NCI-H2029 (cell line): ENCODE measurements at places on chromosomes 6 and 20.
A peak's percentile ranks its signal among the peaks of the same experiment; 100 is the strongest.

GRCh38 chr6:3195695-3196497 is 31.6 kb downstream of the TUBB2B start:
- DNase-seq, result no peak

DNA sequence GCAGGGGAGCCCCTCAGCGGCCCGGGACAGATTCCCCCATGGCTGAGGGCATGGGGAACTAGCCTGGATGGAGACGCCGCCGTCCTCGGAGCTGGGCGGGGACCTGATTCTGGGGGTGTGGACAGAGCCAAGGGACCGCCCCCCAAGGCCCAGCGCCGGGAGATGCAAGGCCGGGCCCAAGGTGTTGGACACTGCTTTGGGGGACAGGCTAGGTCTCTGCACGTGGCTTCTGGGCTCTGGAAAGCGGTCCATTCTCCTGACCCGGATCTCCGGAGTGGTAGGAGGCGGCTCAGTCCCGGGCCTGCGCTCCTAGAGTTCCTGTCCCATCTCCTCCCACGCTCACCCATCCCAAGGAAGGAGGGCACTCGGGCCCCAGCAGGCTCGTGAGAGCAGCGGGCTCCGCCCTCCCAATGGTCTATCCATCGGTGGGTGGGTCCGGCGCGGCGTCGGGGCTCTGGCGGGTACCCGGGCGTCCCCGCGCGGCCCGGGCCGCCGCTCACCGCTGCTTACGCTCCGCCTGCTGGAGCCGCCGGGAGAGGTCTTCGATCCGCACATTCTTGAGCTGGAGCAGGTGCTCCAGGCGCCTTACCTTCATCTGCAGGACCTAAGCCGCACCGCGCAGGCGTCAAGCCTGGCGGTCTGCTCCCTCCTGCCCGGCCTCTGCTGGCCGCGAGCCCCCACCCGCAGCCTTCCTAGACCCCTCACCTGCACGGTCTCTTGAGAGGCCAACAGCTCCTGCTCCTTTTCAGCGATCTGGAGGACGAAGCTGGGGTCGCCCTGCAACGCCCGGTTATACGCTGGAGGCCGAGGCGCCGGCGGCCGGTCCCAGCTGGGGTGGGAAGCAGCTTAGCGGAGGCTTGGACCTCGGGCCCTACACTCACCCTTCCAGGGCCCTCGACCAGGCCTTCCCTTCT is 3.3 kb downstream of the SPEF1 start:
- no peak for DNase-seq

GRCh38 chr20:37850724-37851355 is 52.1 kb upstream of the VSTM2L start:
- DNase-seq, result no peak

DNA sequence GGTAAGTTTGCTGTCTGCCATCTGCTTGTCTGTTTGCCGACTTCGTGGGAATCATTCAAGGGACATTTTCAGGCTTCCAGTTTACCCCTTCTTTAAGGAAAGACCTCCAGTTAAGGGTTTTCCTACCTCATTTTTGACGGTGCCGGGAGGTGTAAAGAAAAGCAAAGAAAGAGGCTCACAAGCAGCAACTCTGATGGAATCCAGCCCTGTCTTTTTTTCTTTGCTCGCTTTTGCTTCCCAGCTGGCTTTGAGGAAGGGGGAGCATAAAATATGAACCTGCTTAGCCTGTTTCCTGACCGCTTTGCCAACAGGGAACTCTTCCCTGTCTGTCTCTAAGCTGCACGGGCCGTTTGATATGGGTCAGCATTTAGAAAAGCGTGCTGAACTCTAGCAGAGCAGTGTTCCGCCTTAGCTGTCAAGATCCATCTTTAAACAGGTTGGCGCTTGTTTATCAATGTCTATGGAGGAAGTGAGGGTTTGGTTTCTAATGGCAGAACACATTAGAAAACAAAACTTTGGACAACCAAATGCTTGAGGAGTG is 13.8 kb downstream of the SYTL3 start:
- peak; percentile 59 for DNase-seq

DNA sequence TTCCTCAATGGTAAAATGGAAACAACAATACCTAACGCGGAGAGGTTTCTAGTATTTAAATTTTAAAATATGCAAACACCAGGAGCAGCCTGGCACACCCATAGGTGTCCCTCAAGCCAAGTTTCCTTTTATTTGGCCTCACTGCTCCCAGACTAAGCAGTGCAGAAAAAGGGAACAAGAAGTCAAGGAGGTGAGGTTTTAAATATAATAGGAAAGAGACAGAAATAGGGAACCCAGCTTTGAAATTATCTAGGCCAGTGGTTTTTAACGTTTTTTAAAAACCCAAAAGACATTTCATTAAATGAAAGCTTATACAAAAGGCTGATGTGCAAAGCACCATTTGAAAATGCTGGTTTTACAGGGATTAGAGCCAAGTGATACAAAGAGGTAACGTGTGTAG is 109.6 kb downstream of the SLC22A3 start:
- DNase-seq, result no peak

DNA sequence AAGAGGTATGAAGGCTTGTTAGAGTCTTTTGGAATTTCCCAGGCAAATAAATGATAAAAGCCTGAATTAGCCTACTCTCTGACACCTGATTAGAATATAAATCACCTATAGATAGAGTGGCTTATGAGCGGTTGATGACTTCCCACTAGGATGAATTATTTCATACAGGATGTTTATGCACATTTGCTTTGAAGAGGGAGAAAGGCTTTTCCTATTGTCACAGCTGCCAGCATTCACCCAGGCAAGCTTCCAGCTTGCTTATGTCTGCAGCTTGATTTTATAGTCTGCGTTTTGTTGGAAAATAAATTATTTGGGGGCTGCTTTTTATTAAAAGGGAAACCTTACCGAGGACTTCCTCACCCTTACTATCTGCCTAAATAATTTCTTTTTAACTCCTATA is 51.3 kb upstream of the EIF2S2 start:
- peak; percentile 48 for DNase-seq

DNA sequence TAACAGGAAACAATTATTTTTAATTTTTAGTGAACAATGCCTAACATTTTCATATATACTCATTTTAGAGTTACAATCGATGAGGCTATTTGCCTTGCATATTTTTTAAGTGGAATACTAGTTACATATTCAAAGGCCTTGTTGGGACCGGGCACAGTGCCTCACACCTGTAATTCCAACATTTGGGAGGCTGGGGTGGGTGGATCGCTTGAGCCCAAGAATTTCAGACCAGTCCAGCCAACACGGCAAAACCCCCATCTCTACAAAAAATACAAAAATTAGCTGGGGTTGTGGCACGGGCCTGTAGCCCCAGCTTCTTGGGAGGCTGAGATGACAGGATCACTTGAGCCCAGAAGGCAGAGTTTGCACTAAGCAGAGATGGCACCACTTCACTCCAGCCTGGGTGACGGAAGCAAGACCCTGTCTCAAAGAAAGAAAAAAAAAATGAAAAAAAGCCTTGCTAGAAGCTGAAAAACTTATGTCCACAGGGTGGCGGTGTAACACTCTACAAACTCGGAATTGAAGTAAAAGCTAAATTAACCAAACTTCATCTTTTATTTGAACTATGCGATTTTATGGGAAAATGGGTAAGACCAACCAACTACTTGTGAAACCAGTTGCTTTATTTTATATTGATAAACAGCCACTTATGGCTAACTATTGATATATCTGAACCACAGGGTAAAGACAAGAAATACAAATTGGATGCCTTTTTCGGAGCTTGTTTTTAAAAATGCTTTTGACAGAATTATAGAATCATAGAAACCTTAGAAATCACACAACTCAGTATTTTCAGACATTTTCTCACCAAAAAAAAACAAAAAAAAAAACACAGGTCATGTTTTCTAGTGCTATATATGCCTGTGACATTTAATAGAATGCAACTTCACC is 24.1 kb upstream of the ROS1 start:
- peak; percentile 90 for DNase-seq

- no peak for DNase-seq
These were observed 34.2 kb upstream of the MDGA1 start for GRCh38 chr6:37731888-37732287.

- DNase-seq, result no peak
These were observed 78.3 kb downstream of the CD109 start for GRCh38 chr6:73774311-73774774.

DNA sequence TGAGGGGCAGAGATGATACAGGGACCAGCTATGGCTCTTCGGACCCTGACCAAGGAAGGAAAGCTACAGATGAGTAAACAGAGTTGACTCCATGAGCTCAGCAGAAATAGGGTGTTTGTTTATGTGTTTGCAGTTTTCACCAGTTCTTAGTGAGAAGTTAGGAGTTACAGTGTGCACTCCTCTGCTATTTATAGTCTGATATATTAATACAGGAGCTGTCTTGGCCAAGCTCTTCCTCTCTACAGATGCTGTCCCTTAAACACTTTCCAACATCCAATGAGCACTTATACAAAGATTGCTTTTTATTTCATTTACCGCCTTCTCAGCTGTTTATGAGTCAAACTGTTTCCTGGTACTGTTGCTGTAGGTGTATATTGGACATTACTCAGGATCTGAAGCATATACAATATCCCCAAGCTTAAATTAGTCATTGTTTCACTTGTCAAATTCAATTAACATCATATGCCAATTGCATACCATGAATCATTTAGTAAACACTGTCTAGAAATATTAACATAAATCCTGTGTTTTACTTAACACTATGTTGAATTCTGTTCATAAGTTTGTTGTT is 618.0 kb downstream of the PRKN start:
- no peak for DNase-seq

GRCh38 chr6:12410946-12411345 is 120.8 kb downstream of the EDN1 start:
- no peak for DNase-seq
